T1000 (cell line): ENCODE measurements at places on chromosomes 11 and 22.
A peak's percentile ranks its signal among the peaks of the same experiment; 100 is the strongest.

DNA sequence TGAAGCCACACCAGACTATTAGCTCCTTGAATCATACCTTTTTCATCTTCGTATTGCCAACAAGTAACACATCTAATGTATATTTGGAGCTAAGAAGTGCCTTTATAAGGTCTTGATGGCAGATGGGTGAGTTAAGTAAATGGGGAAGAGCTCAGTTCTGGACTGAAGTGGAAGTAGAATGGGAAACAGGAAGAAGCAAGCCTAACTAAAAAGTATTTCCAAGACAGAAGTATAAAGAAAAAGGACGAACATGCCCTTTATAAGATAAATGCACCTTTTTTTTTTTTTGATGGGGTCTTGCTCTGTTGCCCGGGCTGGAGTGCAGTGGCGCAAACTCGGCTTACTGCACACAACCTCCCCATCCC, 14.5 kb downstream of the CRTAM start:
- no peak for DNase-seq

DNA sequence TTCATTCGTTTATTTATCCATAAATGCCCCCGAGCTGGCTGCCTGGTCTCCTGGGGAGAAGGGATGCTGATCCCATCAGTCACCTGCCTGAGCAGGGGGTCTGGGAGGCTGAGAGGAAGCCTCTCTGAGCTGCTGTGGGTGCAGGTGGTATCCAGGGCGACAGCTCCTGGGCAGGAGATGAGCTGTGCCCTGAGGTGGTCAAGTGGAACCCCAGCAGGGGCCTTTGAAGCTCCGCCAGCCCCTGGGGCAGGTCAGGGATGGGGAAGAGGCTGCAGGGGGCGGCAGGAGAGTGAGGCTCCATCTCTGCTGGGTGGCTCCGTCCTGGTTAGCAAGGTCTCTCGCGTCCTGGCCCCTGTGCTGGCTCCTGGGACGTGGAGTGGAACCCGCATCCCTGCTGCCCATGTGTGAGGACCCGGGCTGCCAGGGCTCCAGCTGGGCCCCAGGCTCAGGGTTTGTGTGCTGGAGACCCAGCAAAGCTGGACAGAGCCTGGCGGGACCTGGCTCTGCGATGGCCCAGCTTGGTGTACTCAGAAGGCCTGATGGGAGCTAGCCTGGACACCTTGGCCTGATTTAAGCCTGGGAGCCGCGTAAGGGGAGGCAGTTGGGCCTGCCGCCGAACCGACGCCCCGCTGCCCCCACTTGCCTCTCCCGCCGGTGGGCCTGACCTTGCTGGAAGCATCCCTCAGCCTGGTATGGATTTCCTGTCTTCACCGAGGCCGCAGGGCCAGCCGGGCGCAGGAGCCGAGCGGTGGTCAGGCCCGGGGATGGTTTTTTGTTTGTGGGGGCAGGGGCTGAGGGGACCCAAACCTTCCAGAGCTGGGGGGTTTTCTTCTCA, 44.5 kb downstream of the RTN4R start:
- no peak for DNase-seq

- no peak for DNase-seq
Observed at GRCh38 chr11:25981998-25982397, 349.9 kb upstream of the ANO3 start.

DNA sequence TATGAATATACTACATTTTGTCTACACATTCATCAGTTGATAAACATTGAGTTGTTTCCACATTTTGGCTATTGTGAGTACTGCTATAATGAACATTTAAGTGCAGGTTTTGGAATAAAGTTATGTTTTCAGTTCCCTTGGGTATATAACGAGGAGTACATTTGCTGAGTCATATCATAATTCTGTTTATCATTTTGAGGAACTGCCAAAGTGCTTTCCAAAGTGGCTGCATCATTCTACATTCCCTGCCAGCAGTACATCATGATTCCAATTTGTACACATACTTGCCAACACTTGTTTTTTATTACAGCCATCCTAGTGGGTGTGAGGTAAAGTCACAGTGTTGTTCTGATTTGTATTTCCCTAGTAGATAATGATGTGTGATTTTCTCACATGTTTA, 1458.6 kb upstream of the TENM4 start:
- no peak for DNase-seq

- DNase-seq, result no peak
Observed at GRCh38 chr11:62933750-62934495, 12.8 kb upstream of the CHRM1 start.

- no peak for DNase-seq
Observed at GRCh38 chr22:27687984-27688545, 113.5 kb downstream of the MN1 start.

- no peak for DNase-seq
Observed at GRCh38 chr11:129374993-129375750, 476 bp upstream of the BARX2 start.

- DNase-seq, result no peak
Observed at GRCh38 chr22:42433754-42434682, 1.8 kb upstream of the NFAM1 start.

DNA sequence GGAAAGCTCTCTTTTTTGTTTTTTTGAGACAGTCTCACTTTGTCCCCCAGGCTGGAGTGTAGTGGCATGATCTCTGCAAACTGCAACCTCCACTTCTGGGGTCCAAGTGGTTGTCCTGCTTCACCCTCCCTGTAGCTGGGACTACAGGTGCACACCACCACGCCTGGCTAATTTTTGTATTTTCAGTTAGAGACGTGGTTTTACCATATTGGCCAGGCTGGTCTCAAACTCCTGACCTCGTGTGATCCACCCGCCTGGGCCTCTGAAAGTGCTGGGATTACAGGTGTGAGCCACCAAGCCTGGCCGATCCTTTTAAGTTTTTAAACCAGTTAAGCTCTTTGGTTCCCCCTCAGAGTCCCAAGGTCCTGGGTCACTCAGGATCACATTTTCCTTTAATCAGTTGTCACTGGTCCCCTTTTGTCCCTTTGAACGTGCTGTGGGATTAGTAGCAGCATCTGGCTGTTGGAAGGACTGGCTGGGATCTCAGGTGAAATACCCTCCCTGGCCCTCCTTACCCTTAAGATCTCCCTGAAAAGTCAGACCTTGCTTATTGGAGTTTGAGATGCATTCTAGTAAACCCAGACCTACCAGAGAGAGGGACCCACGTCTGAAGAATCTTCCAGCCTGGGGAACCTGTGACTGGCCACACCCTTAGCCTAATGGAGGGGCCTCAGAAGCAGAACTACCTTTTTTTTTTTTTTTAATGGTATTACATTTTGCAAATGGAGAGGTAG, 8.1 kb downstream of the MALAT1 start:
- no peak for DNase-seq

DNA sequence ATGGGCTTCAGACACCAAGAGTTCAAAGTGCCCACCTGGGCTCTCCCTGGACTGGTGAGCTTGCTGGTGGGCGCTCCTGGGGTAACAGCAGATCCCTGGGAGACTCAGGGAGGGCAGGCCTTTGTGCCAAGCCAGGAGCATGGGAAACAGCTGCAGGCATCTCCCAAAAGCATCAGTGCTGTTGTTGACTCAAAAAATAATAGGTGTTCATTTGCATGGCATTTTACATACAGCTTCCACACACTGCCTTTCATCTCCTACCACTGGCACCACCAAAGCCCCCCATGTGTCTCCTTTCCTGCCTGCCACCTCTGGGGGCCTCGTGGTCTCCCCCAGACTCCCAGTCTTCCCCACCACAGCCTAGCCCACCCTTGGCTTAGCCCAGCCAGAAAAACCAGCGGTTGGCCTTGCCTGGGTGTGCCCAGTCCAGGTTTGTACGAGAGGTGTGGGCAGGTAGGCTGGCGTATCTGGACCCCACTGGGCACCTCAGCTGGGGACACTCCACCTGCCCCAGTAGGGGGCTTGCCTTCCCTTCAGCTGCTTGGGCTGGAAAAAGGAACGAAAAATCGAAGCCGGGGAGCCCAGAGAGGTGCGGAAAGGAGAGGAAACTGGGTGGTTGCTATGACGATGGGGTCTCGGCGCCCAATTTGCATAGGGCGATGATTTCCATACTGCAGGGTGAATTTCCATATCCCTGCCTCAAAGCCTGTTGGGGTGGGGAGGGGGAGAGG, 15.0 kb downstream of the POU2F3 start:
- no peak for DNase-seq

- DNase-seq, result no peak
Observed at GRCh38 chr22:23708270-23708669, 17.5 kb downstream of the RGL4 start.

GRCh38 chr11:813456-814096, 3.8 kb downstream of the RPLP2 start:
- no peak for DNase-seq

GRCh38 chr22:50274311-50274710, 4.1 kb upstream of the MAPK11 start:
- DNase-seq, result no peak

- DNase-seq, result no peak
Observed at GRCh38 chr11:69142895-69143294, 12.8 kb upstream of the SMIM38 start.

DNA sequence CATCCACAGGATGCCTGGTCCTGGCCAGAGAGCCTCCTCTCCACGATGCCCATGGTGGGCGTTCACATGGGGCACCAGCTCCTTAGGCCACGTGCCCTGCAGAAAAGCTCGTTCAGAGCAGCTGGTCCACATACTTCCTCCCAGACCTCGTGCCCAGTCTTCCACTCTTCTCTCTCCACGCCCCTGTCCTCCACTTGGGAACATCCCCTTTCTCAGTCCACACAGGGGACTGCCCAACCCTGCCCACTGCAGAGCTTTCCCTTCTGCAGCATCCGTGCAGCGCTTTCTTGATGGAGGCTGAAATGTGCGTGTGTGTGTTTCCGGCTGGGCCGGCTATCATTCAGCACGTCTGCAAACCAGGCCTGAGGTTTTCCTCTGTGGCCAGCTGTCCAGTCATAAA, 11.3 kb downstream of the TPCN2 start:
- DNase-seq, result no peak

DNA sequence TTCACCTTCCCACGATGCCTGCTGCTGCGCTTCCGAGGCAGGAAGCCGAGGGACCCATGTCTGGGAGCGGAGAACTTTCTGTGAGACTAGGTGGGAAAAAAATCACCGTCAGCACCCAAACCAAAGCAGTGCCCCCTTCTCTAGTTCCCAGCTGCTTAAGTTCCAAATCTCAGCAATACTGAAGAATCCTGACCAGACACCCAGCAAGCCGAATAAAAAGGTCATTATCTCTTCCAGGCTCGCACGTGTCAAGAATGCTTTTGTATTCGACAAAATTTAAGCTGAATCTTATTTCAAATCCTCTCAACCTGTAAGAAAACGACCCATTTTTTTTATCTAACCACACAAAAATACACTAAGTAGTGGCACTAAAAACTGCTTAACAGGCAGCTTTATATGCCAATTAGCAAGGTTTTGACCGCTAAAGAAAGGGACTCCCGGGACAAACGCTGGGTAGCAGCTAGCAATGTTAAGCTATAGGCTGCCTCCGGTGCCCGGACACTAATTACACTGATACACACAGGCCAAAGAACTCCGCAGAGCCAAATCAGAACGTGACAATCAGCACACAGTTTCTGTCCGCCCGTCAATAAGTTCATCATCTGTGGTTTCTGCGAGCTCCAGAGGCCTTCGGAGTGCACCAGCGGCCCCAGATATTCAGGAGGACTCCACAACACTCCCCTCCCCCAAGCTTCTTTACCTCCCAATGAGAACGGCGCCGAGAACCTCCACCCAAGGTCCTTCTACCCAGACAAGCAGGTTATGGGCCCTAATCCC, 728 bp downstream of the RPL3 start:
- DNase-seq, result no peak

GRCh38 chr22:35627267-35628041, 10.3 kb upstream of the MB start:
- DNase-seq, result peak; percentile 86

GRCh38 chr22:40290516-40290915, 55.8 kb upstream of the ADSL start:
- DNase-seq, result no peak

- no peak for DNase-seq
Observed at GRCh38 chr22:29475550-29475949, 4.5 kb upstream of the NEFH start.

DNA sequence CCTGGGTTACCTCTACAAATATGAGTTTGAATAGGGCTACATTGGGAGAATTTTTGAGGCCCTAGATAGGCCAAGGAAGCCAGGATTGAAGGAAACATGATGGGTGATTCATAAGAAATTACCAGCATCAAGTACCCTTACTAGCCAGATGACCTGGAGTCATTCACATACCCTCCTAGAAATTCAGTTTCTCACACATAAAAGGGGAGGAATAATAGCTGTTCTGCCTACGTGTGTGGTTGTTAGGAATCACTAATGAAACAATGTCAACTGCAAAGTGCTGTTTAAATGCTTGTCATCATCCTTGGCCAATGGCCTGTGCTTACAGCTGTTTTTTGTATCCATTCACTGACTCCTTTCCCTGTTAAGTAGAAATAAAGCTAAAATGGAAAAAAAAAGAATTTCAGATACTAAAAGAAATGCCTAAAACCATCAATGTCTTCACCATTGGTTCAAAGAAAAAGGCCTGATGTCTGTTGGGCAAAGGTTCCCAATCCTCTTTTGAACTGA, 114.4 kb downstream of the NCAM1 start:
- DNase-seq, result no peak

GRCh38 chr11:128735935-128736605, 42.2 kb downstream of the FLI1 start:
- DNase-seq, result no peak

DNA sequence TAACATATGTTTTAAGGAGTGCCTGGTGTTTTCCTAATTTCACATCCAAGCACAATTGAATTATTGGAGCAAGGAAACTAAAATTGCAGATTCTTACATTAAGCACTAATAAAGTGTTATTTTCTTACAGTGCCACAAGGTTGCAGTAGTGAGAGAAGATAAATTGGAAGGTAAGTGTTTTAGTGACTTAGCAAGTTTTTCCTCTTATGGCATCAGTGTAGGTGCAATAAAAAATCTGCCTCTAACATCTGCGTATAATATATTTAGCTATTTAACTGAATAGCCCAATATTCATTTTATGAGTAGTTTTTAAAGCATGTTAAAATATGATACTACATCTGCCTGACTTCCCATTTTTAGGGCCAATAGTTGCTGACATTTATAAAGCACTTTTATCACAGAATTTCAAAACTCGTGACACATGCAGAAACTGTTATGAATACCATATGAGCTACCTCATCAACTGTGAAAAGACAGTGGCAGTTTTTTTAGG, 19.0 kb downstream of the POLD3 start:
- DNase-seq, result no peak

- DNase-seq, result no peak
Observed at GRCh38 chr11:62572431-62572830, 1.3 kb downstream of the EEF1G start.
